ENCODE measurements at places on chromosomes 2 and 18.

DNA sequence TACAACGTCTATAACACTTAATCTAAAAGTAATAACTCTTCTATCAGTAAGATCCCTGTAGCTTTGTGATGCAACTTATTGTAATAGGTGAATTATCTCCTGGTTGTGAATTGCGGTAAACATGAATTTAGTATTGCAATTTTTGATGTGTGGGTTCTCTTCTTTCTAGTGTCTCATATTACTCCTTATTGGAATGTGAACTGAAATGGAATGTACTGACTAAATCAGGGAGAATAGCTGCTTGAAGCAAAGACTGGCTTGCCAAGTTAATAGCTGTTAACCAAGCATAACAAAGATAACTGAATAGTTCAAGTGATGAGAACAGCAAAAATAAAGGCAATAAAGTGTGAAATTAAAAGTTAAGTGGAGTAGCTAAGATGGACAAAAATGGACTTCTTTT, 60.5 kb upstream of the TFPI start:
- no peak for DNase-seq

DNA sequence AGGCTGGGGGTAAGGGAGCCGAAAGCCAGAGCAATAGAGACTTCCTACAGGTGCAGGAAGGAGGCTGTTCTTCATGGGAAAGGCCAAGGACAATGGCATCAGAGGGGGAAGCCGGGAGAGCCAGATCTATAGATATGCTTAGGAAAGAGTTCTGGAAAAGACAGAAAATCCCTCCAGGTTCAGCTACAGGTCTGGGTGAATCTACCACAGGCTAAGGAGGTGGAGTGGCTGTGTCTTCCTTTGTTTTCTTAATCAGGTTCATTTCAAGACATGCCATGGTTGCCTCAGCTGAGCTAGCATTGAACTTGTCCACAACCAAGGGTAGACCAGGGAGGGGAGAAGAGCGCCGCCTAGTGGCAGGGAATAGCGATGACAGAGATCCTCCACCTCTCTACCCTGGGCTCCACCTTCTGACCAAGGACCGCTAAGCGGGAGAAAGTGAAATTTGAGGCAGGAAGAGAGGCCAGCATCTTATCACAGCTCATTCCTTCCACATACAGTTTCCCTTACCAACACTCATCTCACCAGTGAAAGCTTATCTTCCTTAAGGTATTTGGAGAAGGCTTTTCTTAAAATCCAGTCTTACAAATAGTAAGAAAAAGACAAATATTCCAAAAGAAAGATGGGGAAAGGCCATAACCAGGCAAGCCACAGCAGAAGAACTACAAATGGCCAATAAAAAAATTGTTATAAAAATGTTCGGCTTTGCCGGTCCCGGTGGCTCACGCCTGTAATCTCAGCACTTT, 74.2 kb downstream of the VIT start:
- peak; percentile 51 for DNase-seq

- DNase-seq: peak; percentile 6
Measured at GRCh38 chr2:126796931-126797621, 101.6 kb upstream of the TEX51 start.

- no peak for DNase-seq
Measured at GRCh38 chr2:234536178-234536965, 39.5 kb upstream of the ARL4C start.

GRCh38 chr2:23691565-23691964, 235.4 kb downstream of the ATAD2B start:
- no peak for DNase-seq

DNA sequence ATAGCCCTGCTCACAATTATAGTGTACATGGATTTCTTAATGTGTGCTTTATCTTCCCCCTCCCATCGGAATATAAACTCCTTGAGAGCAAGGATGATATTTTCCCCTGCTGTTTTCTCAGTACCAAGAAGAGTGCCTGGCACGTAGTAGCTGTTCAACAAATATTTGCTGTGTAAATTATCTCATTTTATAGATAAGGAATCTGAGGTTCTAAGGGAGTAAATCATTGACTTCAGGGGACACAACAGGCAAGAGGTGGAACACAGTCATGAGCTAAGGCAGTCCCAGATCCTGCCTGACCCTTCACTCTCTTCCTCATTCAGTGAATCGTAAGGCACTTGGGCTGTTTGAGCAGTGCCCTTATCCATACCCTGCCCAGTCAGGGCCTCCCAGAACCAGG, 187.3 kb upstream of the TNP1 start:
- no peak for DNase-seq

- DNase-seq: no peak
Measured at GRCh38 chr2:24262421-24262970, 87.6 kb downstream of the FAM228A start.

- no peak for DNase-seq
Measured at GRCh38 chr18:76859474-76860339, 37.4 kb downstream of the ZNF236 start.

- no peak for DNase-seq
Measured at GRCh38 chr18:74975001-74975400, 233.9 kb downstream of the PTGR3 start.

DNA sequence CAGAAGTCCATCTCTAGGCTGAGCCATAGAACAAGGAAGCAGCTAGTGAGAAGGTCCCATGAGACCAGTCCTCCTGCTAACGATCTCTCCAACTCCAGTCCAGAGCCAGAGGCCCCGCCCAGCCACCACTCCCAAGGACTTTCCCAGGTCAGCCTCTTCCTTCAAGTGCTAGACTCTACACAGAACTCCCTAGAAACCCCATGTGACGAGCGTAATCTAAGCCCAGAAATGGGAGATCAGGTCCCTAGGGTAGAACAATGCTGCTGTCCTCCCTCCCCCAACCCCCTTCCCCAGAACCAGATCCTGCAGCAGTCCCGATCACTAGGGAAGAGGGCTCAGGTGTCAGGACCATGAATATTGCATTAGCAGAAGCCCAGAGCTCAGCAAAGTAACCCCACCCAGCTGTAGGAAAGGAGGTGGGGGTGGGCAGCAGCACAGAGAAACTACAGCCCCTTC, 6.9 kb downstream of the DCTN1 start:
- DNase-seq: no peak

- DNase-seq: no peak
Measured at GRCh38 chr2:21163213-21163612, 39.4 kb downstream of the TDRD15 start.

All from SJSA1 (cell line).